ENCODE measurements at places on chromosomes 11 and 22.
A peak's percentile ranks its signal among the peaks of the same experiment; 100 is the strongest.

- no peak for DNase-seq
Observed at GRCh38 chr11:76212086-76213035, 6.1 kb upstream of the WNT11 start.

DNA sequence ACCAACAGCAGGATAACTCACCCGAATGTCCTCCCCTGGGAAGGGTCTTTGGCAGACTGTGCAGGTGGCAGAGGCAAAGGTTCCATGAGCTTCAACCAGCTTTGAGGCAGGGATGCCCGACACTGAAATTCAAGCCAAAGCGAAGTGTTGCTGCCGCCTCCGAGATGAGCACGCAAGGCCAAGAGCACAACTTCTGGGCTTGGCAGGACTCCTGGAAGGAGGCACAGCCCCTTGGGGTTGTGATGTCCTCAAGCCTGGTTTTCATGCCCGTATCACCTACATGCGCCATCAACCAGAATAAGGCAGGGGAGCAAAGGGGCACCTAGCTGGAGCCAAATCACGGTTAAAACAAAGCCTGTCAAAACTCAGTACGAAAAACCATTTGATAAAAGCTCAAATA lies 5.7 kb downstream of the SIRT3 start:
- no peak for DNase-seq

- no peak for DNase-seq
Observed at GRCh38 chr22:21694795-21695429, 29.1 kb downstream of the PPIL2 start.

- DNase-seq, result no peak
Observed at GRCh38 chr11:112128483-112129121, 35.3 kb downstream of the IL18 start.

DNA sequence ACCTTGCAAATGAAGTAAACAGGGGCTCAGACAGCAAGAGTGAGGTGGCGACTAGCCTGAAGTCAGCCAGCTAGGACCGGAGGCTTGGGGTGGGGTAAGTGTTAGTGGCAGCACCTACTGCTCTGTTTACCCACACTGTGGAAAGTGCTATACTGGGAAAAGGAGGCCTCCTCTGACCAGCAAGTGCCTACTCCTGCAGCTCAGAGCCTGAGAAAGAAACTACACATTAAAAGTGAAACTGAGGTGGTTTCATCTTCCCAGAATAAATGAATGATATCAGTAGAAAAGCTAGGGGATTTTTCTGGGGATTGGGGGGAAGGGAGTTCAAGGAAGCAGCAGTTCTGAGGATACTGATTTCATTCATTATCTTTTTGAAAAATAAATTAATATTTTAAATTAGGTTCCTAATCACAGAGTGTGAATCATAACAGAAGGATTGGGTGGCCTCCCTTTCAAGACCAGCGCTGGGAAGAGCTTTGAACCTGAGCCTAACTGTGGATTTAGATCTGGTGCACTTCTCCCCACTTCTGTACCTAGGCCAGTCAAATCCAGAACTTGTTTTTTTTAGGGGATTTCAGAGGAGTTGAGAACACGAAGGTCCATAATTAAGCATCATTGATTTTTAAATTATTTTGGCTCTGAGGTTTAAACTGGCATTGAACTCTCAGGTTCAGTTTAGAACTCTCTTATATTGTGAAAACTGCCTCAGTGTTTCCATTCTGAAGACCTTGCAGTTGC lies 48.1 kb upstream of the GRAMD1B start:
- DNase-seq, result no peak

DNA sequence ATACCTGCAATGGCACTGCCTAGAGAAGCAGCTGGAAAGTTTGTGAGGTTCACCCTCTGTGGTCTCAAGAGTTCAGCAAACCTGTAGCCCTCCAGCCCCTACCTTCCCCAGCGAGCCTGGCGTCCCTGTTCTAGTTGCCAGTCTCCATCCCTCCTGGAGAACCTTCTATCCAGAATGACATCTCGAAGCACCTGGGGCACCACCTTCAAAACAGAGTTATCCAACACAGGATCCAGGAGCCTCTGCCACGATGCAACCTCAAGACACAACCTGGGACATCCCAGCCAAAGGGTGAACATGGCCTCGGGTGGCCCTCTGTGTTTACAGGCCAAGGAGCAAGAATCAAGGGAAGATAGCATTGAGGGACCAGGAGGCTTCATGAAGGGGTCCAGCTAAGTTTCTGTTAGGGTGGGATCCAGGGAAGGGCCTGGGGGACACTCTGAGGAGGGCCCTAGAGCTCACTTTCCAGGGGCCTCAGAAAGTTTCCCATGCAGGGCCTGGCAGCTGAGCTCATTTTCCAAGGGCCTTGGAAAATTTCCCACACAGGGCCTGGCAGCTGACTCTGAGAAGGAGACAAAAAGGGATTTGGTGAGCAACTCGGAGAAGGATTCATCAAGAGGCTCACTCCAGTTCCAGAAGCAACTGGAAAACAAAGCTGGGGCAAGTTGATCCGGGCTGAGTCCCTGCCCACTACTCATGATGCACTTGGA lies 36.9 kb upstream of the SYT13 start:
- DNase-seq, result no peak

DNA sequence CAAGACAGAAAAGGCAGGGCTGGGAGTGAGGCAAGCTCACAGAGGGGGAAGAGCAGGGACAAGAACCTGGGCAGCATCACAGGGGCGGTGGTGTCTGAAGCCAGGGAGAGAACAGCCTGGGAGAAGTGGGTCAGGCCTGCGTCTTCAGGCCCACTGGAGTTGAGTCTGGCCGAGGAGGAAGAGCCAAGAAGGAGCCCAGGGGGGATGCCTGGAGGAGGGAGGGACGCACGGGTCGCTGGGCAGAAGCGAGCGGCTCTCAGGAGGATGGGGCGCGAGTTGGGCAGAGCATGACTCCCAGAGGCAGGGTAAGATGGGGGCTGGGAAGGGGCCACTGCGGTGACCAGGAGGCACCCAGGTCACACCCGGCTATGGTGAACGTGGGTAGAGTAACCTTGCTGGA lies 18.5 kb downstream of the LRFN4 start:
- no peak for DNase-seq

DNA sequence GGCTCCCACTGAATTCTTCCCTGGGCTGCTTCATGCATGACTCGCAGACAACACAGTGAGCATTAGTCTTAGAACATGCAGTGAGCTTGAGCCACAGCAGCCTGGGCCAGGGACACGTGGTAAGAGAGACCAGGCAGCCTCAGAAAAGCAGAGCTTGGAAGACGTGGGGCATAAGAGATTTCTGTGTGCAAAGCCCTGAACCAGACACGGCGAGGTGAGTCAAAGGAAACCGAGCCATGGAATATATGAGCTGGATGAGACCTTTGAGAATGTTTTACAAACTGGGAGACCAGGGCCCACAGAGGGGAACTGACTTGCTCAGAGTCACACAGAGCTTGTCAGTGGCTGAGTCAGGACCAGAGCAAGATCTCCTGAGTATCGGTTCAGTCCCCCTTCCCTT lies 8.5 kb upstream of the FXYD6 start:
- no peak for DNase-seq

- no peak for DNase-seq
Observed at GRCh38 chr11:110518809-110519514, 89.2 kb downstream of the FDX1 start.

DNA sequence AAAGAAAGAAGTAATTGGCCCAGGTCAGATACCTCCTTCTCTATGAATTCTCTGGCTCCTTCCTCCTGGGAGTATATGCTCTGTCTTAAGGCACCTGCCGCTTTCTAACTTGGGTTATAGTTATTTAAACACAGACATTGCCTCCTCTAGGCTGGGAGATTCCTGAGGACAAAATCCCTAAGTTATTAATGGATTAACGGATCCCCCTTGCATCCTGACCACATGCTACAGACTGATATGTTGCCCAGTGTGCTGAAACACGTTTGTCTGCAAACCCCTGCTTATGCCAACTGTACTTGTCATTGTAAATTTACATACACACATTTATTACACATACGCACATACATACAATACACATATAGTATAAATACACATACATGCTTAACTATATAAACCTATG lies 35.3 kb downstream of the PACSIN2 start:
- DNase-seq, result no peak

- peak; percentile 48 for DNase-seq
Observed at GRCh38 chr11:122781378-122782195, 56.7 kb upstream of the CRTAM start.

- DNase-seq, result no peak
Observed at GRCh38 chr11:15195454-15196200, 80.9 kb downstream of the INSC start.

DNA sequence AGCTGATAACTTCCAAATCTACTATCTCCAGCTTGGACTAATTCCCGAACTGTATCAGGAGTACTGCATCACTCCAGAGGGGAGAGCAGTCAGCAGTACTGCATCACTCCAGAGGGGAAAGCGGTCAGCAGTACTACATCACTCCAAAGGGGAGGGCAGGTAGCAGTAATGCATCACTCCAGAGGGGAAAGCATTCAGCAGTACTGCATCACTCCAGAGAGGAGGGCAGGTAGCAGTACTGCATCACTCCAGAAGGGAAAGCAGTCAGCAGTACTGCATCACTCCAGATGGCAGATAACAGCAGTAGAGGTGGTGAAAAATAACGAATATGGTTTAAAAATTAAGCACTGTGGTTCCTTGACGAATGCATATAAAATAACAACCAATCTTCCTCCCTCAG lies 8.4 kb downstream of the CWC15 start:
- no peak for DNase-seq

GRCh38 chr11:118059246-118059940 lies 17.5 kb upstream of the TMPRSS4 start:
- no peak for DNase-seq

DNA sequence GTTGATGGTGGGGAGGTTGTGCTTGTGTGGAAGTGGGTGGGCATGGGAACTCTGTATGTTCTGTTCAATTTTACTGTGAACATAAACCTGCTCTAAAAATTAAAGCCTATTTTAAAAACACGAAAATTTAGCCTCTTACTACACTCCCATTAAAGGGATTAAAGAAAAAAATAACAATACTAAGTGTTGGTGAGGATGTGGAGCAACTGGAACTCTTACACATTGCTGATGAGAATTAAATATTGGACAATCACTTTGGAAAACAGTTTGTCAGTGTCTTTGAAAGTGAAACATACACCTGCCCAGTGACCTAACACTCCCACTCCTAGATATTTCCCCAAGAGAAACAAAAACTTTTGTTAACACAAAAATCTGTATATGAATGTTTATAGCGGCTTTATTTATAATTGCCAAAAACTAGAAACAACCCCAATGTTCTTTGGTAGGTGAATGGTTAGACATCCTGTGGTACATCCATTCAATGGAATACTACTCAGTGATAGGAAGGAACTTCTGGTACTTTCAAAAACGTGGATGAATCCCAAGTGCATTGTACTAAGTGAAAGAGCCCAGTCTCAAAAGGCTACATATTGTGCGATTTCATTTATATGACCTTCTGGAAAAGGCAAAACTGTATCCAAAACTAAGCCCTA lies 23.5 kb downstream of the LRRC32 start:
- DNase-seq, result no peak

- DNase-seq, result no peak
Observed at GRCh38 chr11:45486461-45486860, 179.0 kb downstream of the CHST1 start.

GRCh38 chr11:132423266-132423665 lies 1052.9 kb downstream of the NTM start:
- DNase-seq, result no peak

GRCh38 chr11:109554951-109555350 lies 133.0 kb downstream of the C11orf87 start:
- DNase-seq, result no peak

DNA sequence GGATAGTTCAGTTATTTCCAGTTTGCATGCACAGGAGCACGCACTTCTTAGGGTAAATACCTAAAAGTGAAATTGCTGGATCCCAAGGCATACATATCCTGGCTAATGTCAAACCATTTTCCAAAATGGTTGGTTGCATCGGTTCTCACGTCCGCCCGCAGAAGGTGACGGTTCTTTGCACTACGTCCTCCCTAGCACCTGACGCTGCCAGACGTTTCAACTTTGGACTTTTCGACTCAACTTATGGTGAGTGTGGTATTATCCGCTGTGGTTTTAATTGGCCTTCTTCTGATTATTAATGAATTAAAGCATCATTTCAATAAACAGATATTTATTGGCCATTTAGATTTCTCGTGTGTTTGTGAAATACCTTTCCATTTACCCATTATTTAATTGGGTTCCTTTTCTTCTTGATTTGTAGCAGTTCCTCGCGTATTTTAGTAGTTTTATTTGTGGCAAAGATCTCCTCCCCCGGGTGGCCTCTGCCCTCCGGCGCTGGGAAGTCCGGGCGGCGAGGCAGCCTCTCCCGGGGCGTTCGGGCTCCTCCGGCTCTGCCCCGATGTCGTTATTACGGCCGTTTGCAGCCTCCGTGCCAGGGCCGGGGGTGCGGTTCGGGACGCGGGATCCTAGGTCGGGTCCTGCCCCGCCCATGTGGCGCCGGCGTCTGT lies at the start of gene JHY:
Gene JHY, plus strand, starts transcription at position 571 of the 668 bp plus-strand sequence. CDS start 3,091 bp downstream, outside the sequence.
- DNase-seq, result no peak

DNA sequence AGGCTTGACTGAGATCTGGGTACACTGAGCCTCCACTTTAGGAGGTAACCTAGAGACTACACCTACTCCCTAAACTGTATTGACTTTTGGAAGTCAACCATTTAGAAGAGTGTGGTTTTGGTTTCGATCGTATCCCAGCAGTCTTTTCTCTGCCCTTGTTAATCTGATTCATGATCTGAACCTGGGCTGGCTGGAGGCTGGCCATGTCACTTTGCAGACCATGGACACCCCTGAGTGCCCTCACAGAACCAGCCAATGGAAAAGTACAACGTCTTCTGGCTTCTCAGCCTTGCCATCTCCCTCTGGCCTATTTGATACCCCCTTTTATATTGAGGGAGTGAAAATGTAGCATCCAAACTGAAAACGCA lies 10.8 kb downstream of the EHF start:
- no peak for DNase-seq

DNA sequence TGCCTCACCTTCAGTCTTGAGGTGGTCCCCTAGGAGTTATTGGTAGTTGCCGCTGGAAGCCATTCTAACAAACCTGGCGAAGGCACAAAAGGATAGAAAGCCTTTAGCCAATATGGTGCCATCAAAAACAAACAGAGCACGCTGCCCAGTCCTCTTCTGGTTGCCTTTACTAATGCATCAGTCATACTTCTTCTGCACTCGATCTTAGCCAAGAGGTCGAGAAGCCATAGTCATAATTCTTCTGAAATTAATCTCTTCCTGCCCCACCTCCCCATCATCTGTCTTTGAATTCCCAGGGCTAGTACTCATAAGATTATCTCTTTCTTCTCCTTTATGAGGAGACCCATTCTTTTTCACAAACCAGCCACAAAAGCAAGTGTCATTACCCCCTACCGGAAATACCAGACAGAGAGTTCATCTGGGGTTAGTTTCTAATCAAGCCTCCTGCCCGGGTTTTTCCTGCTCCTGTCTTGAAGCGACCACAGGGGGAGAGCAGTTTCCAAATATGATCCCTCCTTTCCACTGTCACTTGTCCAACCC lies 21.4 kb upstream of the EHF start:
- DNase-seq, result no peak

GRCh38 chr11:68436985-68437926 lies 23.3 kb upstream of the PPP6R3 start:
- DNase-seq, result no peak

Measured in stimulated activated CD4-positive, alpha-beta T cell treated with anti-CD3 and anti-CD28 coated beads, TNF-alpha, amount 100 ng/mL, for 1 hour (primary cell).